ENCODE measurements at places on chromosomes 12 and 14.

DNA sequence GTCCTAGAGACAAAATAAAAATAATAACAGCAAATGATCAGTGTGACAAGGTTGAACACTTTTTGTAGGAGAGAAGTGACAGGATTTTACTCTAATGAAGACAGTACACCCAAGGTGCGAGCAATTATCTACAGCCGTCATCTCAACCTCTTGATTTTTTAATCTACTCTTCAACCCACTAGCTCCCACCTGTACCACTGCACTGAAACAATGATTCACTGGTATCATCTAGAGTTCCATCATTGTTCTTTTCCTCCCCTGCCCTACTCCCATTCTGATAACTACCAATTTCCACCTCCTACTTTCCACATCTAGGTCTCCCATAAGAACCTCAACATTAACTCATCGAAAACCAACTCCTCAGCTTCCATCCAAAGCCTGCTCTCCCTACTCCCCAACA lies 99.8 kb downstream of the PPP2R5E start:
- DNase-seq = no peak

GRCh38 chr14:104084251-104085002 lies 1.1 kb upstream of the ASPG start:
- no peak for DNase-seq

DNA sequence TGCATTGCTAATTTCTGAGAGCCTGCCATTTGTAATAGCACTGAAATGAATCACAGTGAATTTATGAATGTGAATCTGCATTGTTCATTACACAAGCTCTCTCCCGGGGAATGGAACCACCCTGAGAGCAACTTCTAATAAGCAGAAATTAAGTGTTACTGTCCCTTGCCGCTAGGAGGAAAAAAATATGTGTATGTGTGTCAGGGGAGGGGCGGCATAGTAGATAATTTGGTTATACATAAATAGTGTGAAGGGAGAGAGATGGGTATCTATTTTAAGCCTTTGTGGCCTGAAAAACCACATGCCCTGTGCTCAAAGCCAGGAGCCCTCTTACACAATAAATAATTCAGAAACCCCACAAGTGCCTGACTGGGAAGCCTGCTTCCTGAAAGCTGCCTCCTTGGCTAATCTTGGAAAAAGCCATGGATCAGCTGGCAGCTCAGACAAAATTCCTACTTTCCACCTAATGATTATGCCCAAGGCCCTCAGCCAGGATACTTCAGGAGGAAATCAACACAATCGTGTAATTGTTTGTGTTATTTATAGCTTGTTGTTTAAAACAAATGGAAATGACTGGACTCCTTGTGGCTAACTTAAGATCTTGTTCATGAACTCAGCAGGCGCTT lies 366.2 kb upstream of the KITLG start:
- peak; percentile 58 for DNase-seq

GRCh38 chr12:110697236-110697635 lies 8.3 kb upstream of the HVCN1 start:
- DNase-seq = no peak

DNA sequence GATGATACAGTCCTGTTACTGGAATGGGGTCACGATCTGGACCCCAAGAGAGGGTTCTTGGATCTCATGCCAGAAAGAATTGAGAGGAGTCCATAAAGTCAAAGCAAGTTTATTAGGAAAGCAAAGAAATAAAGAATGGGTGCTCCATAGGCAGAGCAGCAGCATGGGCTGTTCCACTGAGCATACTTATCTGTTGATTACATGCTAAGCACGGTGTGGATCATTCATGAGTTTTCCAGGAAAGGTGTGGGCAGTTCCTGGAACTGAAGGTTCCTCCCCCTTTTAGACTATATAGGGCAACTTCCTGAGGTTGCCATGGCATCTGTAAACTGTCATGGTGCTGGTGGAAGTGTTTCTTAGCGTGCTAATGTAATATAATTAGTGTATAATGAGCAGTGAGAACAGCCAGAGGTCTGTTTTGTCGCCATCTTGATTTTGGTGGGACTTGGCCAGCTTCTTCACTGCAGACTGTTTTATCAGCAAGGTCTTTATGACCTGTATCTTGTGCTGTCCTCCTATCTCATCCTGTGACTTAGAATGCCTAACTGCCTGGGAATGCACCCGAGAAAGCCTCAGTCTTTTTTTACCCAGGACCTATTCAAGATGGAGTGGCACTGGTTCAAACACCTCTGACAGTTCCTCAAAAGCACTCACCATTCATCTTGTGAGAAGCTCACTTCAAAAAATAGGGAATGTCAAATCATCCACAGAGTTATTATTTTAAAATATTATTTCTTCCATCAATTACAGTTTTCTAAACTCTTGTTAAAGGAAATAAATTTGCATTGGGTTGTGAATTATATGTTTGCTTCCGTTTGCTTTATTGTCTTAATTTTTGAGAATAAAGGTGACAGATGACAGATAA lies 1358.8 kb upstream of the TMEM132C start:
- no peak for DNase-seq

DNA sequence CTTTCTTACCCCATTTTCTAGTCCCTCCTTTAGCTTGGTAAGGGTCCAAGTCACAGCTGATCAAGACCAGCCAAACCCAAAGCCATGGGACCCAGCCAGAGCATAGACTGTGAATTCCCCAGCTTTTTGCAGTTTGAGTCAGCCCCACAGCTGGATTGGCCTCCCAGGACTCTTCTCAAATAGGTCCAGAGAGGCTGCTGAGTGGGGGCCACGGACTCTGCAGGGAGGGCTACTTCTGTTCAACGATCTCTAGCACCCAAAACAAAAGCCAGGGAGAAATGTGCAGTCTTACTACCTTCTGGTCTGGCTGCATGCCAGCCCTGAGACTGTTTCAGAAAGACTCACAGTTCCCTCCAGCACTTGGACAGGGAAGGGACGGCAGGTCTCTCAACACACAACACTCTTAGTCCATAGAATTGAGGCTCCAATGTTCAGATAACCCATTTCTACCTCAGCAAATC lies 1.6 kb downstream of the VDR start:
- DNase-seq = peak; percentile 29

DNA sequence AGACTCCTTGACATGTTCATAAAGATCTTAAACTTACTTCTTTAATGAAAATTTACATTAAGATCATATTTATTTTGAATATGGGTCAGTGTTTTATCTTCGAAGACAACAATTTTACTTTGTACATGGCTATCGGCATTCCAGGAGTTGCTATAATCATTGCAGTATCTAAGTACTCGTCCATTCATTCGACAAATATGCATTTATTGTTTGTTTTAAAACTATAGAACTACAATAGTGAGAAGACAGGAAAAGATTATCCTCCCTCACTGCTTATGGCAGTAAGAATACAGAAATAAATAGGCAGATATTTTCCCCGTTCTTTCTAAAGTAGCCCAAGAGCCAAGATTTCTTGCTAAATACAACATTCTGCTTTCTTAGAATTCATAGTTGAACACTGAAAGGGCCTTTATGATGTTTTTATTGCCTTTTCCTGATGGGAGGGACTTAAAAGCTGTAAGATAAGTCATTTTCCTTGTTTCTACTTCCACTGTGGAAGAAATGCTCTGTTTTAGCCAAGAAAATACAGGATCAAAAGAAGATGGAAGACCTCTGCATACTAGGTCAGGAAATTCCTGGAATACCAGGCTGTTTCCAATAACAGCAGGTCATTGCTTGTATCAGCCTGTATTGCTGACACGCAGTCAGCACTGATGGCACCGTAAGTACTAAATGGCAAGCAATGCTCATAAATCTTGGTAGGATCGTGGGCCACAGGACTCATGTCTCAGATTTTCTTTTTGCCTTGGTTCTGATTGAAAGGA lies 521.0 kb upstream of the ATP2B1 start:
- DNase-seq = no peak

GRCh38 chr14:99793213-99794150 lies at the start of gene EML1:
TSS of gene EML1 (plus strand) at chr14:99793413. CDS start at chr14:99793477, 64 bp downstream.
- peak; percentile 62 for DNase-seq

DNA sequence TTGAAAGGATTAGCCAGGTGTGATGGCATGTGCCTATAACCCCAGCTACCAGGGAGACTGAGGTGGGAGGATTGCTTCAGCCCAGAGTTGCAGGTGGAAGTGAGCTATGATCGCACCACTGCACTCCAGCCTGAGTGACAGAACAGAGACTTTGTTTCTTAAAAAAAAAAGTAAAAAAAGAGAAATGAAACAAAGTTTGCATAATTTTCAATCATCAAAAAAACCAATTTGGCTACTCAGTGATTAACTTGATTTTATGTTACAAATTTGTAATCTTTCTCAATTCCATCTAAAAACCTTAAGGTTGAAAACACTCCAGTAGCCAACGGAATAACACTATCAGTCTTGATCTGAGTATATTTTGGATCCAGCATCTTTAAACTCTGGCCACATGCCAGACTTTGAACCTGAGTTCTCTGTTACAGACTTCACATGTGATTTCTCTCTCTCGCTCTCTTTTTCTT lies 12.6 kb upstream of the DENND5B start:
- DNase-seq = peak; percentile 92

DNA sequence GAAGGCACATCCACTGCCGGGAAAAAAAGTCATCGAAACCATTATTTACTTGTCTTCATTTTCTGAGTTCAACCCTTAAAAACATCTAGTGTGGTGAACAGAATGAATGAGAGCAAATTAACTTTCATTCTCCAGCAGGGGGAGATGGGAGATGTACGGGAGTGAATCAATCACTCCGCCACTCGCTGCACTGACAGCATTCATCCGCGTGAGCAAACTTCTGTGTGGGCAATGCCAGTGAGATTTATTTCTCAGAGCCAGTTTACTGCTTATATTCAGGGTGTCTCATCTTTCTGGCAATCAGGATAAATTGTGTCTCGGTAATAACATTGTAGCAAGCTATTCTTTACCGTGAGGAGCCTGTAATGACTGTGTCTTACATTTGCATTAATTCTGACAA lies 463.6 kb upstream of the MIS18BP1 start:
- peak; percentile 9 for DNase-seq

DNA sequence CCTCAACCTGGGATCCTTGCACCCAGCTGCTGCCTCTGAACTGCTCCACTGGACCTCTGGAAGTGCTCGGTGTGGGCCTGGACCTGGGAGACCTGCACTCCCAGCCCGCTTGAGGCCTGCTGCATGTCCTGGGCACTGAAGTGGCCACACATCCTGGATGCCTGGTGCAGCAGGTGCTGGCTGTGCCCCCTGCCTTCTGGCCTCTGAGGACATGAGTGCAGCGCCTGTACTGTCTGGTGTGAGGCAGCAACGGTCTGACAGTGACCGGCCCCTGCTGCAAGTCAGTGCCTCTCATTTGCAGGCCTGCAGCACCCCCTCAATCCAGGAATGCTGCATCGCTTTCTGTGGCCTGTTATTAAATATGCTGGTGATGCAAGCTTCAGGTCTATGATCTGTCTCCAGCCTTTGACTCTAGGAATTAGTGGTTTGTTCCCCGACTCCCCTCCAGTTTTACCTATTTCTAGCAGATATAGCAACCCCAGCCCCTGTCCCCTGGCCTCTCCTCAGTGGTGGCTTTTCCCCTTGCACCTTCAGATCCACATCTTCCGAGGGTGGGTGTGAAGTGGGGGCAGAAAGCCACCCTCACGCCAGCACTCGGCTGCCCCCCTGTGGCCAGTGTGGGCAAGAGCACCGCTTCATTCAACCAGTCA lies 3.6 kb downstream of the SMIM41 start:
- peak; percentile 83 for DNase-seq

GRCh38 chr12:93247313-93247991 lies 130.3 kb upstream of the NUDT4 start:
- no peak for DNase-seq

GRCh38 chr12:52874573-52875435 lies 26.0 kb upstream of the KRT78 start:
- no peak for DNase-seq

- DNase-seq = no peak
Observed at GRCh38 chr12:103802586-103802886, 38.5 kb downstream of the NT5DC3 start.

- no peak for DNase-seq
Observed at GRCh38 chr14:51012055-51012454, 67.8 kb upstream of the PYGL start.

DNA sequence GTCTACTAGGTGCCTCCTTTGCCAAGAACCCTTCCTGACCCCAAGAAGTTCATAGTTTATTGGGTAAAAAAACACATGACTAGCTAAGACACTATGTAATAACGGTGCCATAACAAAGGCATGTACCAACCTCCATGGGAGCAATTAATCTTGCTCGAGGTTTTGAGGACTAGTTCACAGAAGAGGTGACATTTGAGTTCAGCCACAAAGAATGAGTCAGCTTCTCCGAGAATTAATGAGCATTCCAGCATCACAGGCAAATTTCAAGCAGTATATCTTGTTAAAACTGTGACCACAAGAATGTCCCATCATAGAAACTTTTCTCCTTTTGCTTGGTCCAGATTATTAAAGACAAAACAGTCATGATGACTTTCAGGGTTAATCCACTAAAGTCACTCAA lies 113.0 kb upstream of the RAP1B start:
- no peak for DNase-seq

GRCh38 chr12:3195859-3196483 lies 118.8 kb downstream of the TSPAN9 start:
- DNase-seq = no peak

DNA sequence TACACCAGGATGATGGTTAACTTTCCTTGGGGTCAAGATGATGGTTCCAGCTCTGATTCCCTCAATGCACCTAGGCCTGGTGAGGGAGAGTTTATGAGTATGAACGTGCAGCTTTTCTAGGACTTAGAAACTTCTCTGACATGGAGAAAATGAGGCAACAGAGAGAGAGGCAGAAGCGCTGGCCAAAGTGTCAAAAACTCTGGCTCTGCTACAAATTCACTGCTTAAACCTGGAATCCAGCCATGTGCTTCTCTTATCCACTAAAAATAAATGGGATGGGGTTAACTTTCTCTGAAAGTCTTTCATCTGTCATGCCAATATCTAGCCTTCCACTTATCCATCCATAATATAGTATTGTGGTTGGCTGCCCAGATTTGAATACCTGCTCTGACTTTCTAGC lies 568.7 kb downstream of the MED13L start:
- no peak for DNase-seq

- DNase-seq = no peak
Observed at GRCh38 chr12:5348491-5348890, 83.4 kb upstream of the NTF3 start.

GRCh38 chr14:51873221-51873893 lies 12.9 kb downstream of the GNG2 start:
- DNase-seq = no peak

DNA sequence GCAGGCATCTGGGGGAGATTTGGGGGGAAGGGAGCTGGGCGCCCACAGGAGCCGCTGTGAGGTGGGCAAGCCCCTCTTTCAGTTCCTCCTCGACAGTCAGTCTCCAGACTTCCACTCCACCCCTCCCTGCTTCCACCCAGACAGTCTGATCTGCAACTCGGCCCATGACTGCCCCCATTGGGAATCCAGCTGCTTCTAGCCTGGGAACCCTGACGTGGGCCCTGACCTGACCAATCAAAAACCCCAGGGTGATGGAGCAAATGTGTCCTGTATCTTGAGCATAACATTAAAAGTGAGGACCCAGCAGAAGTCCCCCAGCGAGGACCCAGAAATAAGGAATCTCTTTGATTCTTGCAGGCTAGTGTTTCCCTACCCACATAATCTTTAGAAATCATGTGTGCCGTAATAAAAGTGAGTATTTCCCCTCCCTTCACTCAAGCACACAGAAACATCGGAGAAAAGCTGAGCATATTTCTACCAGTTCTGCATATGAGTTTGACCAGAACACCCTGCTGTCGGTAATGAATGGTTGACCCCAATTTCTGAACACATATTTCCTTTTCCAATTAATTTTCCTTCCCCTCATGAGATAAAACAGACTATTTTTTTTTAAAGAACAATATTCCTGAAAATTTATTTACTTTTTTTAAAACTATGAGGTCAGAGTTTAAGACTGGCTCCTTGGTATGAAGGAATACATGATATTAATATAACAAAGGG lies 6.4 kb downstream of the SSH1 start:
- DNase-seq = peak; percentile 38
